ENCODE measurements at places on chromosomes 3 and 15.

DNA sequence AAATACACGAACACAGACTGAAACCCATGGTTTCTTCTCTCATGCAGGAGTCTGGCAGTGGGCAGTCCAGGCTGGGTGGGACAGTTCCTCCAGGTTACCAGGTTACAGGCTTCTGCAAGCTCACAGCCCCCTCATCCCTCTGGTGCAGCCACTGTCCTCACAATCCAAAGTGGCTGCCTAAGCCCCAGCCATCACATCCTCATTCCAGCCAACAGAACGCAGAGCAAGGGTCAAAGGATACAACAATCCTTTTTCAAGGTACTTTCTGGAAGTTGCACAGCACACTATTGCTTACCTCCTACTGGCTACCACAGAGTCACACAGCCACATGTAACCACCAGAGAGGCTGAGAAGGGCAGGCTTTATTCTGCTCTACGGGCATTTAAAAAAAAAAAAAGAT is 154.6 kb downstream of the NUP210 start:
- DNase-seq = no peak

GRCh38 chr3:127254730-127255129 is 33.1 kb downstream of the PRR20G start:
- no peak for DNase-seq

DNA sequence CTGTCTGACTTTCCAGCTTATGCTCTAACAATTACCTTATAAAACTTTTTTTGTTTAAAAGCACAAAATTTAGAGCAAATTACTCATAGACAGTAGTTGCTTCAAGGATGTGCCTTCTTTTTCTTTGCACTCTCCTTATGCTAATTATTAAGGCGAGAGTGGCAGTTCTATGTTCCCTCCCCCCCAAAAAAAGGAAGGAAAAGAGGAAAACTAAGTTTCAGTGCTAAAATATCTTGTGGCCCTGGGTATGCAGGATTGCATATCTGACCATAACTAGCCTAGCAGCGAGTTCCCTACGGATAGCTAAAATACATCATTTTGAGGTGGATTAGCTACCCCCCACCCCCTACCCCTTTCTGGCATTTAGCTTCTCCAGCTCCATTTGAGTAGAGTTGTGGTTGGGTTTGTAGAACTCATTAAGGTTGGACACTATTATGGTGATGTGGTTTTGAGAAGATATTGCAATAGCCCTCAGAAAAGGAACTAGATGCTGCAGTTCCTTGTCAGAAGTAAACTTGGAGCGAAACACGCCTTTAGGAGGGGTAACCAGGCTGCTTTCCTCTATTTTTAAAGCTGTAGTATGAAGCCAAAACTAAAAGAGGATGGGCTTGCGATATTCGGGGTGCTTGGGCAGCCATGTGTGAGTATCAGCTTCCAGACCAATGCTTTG is 174.6 kb downstream of the AKAP13 start:
- DNase-seq = no peak

- no peak for DNase-seq
Observed at GRCh38 chr15:31400222-31400927, 73.7 kb downstream of the KLF13 start.

DNA sequence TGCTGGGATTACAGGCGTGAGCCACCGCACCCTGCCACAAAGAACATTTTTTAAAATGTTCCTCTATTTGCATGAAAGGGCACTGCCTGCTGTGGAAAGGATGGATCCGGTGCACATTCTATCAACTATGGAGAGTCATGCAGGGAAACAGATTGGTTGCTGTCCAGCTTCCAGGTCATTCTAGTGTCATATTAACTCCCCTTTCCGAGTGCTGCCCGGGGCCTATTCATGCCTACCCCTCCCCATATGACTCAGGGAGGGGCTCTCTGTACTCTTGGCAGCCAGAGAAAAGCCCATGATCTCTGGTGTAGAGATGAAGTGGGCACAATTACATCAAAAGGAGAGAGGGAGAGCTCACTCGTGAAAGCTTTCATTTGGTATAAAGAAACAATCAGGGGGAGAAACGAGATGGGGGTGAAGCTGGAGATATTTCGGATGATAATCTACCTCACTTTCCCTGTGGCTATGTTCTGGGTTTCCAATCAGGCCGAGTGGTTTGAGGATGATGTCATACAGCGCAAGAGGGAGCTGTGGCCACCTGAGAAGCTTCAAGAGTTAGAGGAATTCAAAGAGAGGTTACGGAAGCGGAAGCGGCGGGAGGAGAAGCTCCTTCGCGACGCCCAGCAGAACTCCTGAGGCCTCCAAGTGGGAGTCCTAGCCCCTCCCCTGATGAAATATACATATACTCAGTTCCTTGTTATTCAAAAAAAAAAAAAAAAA is 16.1 kb upstream of the AHSG start:
- peak; percentile 56 for DNase-seq

- peak; percentile 37 for DNase-seq
Observed at GRCh38 chr15:64464276-64465005, 4.1 kb downstream of the ZNF609 start.

GRCh38 chr3:61564395-61565059 is 3.2 kb downstream of the PTPRG start:
- DNase-seq = peak; percentile 60

- no peak for DNase-seq
Observed at GRCh38 chr3:133445108-133445507, 45.3 kb downstream of the BFSP2 start.

GRCh38 chr3:188349351-188349901 is 195.5 kb downstream of the LPP start:
- DNase-seq = peak; percentile 45

DNA sequence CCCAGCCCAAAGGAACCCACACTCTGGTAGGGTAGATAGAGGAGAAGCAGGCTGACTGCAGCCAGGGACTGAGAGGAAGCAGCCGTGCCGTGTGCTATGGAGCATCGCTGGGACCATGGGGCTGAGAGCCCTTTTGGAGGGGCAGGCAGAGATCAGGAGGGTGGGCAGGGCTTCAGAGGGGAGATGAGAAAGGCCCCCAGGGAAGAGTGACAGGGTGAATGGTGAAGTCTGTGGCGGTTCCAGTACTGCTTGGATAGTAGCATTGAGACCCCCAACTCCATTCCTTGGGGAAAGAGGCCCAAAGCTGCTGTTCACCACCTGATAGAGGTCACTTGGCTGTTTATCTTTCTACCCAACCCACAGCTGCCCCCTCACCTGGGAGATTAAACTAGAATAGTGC is 80.0 kb upstream of the MRPS22 start:
- no peak for DNase-seq

GRCh38 chr15:66964111-66964738 is 101.2 kb upstream of the SMAD3 start:
- no peak for DNase-seq

DNA sequence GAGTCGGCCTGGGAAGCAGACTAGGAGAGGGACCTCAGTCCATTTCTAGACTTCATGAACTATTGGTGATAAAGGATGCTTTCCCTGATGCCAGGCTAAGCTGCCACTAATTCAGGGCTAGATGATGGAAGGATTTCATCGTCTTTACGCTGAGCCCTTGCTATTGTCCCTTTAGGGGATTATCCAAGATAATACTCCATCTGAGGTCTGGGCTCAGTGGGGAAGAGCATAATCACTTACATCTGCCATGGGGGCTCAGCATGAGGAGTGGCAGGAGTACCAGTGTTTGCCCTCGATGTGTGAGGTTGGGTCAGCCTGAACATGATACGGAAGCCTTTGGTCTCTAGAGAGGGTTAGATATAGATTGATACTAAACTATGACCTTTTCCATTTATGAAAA is 47.3 kb downstream of the PTPRG start:
- no peak for DNase-seq

GRCh38 chr3:15279205-15279604 is 53.2 kb downstream of the SH3BP5 start:
- DNase-seq = no peak

GRCh38 chr3:188283347-188283746 is 129.4 kb downstream of the LPP start:
- peak; percentile 38 for DNase-seq

DNA sequence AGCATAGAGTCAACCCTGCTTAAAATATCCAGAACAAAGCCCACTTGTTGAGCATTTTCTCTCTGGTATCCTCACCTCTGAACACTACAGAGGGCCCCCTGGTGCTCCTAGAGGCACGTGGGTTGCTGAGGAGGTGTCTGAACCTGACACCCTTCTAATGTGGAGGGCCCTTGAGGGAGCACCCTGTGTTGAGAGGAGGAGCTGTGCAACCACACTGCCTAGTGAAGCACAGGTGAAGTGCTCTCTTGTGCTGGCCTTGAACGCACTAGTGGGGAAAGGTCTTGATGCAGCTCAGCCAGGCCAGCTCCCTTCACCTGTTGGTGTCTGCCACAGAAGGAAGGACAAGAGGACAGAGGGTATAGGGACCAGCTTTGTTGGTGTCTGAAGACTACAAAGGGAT is 51.9 kb downstream of the CCK start:
- no peak for DNase-seq

- DNase-seq = peak; percentile 19
Observed at GRCh38 chr15:52557274-52557641, 11.6 kb downstream of the ARPP19 start.

- peak; percentile 94 for DNase-seq
Observed at GRCh38 chr3:11642431-11643191, 1.1 kb downstream of the VGLL4 start.

- peak; percentile 94 for DNase-seq
Observed at GRCh38 chr15:39455471-39455991, 125.3 kb upstream of the THBS1 start.

GRCh38 chr3:38606561-38606960 is 42.9 kb downstream of the SCN5A start:
- no peak for DNase-seq

GRCh38 chr15:80123034-80123433 is 29.8 kb upstream of the FAH start:
- no peak for DNase-seq

DNA sequence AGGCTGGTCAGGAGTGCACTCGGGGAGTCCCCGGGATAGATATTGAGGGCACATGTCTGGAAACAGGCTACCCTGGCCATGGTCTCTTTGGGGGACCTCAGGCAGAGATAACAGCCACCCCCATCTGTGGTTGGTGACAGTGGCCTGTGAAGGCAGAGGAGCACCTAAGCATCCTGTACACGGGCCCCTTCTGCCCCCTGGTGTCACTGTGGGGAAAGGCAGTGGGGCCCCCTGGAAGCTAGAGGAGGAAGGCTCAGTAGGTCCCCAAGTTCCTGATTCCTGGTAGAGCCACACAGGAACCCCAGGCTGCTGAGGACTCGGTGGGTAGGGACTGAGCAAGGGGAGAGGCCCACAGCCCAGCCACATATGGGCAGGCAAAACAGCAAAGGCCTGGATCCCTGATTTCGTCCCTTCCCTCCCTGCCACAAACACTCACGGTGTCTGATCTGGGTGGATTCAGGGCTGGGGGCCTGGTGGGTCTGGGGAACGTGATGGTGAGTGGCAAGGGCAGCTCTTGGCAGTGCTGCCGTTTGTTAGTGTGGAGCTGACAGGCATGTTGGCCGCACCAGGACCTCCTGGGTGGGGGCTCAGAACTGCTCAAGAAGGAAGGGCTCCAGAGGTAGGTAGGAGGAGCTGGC is 14.1 kb upstream of the CXCR6 start:
- peak; percentile 26 for DNase-seq

GRCh38 chr15:101068523-101068960 is 149.4 kb downstream of the LRRK1 start:
- DNase-seq = no peak

- DNase-seq = no peak
Observed at GRCh38 chr3:146468671-146469149, 651 bp downstream of the PLSCR2 start.

- DNase-seq = peak; percentile 80
Observed at GRCh38 chr15:29860872-29861271, 38.6 kb upstream of the TJP1 start.

- no peak for DNase-seq
Observed at GRCh38 chr15:27587810-27588209, 511.3 kb downstream of the OCA2 start.

- no peak for DNase-seq
Observed at GRCh38 chr3:55765906-55766701, 279.0 kb upstream of the WNT5A start.

- DNase-seq = no peak
Observed at GRCh38 chr15:63764124-63764803, 69.5 kb downstream of the HERC1 start.

- DNase-seq = peak; percentile 78
Observed at GRCh38 chr3:149342413-149343380, 9.3 kb upstream of the TM4SF18 start.

DNA sequence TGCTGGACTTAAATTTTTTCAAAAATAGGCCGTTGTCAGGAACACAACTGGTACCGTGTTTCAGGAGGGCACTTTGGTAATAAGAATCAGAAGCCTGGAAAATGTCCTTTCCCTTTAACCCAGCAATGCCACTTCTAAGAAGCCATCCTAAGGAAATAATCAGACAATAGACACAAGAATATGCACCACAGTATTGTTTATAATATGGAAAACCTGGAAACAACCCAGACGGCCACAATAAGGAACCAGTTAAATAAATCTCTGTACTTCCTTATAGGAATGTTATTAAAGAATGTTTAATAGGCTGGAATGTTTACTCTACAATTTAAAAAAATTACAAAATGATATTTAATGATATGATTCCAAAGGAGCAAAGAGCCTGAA is 30.4 kb upstream of the ATP1B3 start:
- no peak for DNase-seq

- peak; percentile 79 for DNase-seq
Observed at GRCh38 chr3:127750226-127751031, 71.9 kb downstream of the MGLL start.

DNA sequence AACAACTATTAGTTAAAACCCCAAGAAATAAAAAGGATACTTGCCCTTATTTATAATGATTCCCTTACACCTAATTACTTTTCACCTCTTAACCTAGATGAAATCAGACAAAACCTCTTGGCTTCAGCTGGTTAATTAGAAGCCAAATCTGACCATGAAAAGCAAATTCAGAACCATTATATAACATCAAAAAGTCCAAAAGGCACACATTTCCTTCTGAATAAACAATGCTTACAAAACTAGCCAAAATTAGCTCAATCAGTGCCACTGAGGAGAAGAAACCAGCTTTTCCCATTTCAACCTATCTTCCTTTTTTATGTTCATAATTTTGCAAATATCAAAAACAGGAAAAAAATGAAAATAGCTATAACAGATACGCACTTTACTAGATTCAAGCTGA is 3.2 kb downstream of the EHHADH start:
- DNase-seq = no peak

DNA sequence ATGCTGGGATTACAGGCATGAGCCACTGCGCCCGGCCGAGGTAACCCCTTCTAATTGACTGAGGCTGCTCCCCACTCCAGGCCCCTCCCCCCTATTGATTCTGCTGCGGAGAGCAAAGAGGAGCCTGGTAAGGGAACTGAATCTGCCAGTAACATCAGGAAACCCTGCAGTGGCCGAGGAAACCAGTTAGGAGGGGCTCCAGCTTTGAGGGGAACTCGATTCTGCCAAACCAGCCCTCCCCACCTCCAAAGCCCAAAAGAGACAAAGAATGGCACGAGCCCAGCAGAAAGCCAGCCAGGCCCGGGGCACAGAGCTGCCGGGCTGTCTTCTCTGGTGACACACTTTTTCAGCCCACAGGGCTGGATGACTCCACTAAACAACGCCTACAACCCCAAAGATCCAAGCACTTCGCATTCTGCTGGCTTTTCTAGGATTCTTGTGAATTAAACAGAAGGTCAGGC is 15.0 kb upstream of the ACAD9 start:
- DNase-seq = no peak
